Peyer's patch (tissue), 4 donors: ENCODE measurements at places on chromosomes 5 and 9. TPM values are rescaled to one million over a fixed set of nuclear protein-coding genes. Genes with fewer than 3 reads are reported as not detected.

Gene FCN2
- not detected for total RNA-seq

Gene DAB2IP
- total RNA-seq, result 63.3 TPM

Gene SPAAR
- 17.3 TPM for total RNA-seq

Gene PCDHA9
- total RNA-seq, result 0.83 TPM

Gene CAVIN4
- not detected for total RNA-seq

Gene DDX4
- total RNA-seq, result not detected

Gene TMEM215
- total RNA-seq, result not detected

GRCh38 chr5:179404321-179405053 lies 59.2 kb upstream of the ADAMTS2 start:
- H3K27ac ChIP-seq, result no peak overlapping the region
- H3K4me1 ChIP-seq, result no peaks in the 10 kb centered on the region
- no peak for DNase-seq
- H3K36me3 ChIP-seq, result no peaks in the 10 kb centered on the region
- no peaks in the 10 kb centered on the region for H3K27me3 ChIP-seq

DNA sequence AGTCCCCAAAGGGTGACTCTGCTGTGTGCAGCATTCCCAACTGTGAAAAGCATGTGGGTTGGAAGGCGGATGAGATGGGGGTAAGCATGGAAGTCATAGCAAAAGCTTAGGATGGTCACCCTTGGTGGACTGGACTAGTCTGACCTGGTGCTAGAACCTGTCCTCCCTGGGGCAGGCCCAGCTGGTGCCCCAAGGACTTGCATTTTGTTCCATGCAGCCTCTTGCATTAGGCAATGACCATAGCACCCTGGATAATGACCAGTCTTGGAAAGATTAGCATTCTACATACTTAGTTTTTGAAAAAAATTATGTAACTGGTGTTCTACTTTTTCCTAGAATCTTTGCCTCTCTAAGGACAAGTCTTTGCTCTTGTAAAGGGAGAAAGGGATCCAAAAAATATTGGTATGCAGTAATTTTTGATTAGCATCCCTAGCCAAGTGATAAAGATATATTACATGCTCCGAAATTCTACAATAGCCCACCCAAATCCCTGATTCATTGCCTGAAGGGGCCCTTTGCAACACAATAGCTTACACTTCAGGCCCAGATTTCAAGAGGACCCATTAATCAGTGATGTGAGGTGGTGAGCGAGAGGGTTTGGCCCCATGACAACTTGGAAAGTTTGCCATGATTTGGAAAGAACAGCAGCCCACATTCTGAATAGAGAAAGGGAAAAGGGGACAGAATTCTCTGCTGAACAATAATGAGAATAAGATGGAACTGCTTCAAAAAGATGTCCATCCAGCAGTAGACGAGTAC lies 93.3 kb upstream of the CD180 start:
- H3K4me1 ChIP-seq, result no peaks in the 10 kb centered on the region
- H3K27me3 ChIP-seq, result no peaks in the 10 kb centered on the region
- DNase-seq, result no peak
- no peak overlapping the region for H3K4me3 ChIP-seq
- peak overlapping the region; percentile 53 for H3K27ac ChIP-seq

Gene NUDT12
- total RNA-seq, result 24.9 TPM

Gene ANGPTL2
- total RNA-seq, result 14.0 TPM

DNA sequence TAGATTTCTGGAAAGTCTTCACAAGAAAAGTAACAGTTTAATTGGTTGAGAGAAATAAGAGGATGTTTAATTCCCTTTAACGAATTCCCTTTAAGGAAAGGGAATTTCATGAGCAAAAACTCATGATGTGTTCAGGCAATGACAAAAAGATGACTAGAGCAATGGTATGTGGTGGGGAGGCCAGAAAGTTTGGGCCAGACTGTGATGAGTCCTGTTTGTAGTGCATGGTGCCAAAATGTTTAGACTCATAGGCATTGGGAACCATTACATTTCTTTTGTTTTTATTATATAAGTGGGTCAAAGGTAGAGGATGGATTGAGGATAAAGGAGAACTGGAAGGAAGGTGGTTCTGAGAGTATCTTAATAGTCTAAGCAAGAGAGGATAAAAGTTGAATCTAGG lies 10.9 kb downstream of the CNTRL start:
- no peaks in the 10 kb centered on the region for H3K4me1 ChIP-seq
- H3K27ac ChIP-seq, result no peak overlapping the region
- H3K4me3 ChIP-seq, result no peak overlapping the region
- H3K36me3 ChIP-seq, result peaks cover 20% of the 10 kb centered on the region
- no peak for DNase-seq

Gene ZNF300
- 17.3 TPM for total RNA-seq

Gene CCDC187
- total RNA-seq, result 0.35 TPM

GRCh38 chr9:76652894-76653293 lies 111.3 kb upstream of the PCA3 start:
- no peak overlapping the region for H3K27ac ChIP-seq
- no peaks in the 10 kb centered on the region for H3K36me3 ChIP-seq
- no peak overlapping the region for H3K4me3 ChIP-seq
- DNase-seq, result no peak

Gene DHFR
- total RNA-seq, result 27.6 TPM

DNA sequence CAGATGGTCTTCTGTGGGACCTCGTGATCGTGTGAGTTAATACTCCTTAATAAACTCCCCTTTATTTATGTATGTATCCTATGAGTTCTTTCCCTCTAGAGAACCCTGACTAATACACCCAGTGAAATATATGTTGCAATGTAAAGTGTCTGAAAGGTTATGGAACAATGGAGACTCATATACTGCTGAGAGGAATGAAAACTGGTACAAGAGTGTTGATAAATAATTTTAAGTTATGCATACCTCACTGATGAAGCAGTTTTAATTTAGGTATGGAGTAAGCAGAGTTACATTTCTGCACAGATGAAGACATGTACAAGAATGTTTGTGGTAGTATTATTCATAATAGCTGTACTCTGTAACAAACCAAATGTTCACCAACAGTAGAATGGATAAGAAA lies 438.3 kb downstream of the TAF11L14 start:
- H3K36me3 ChIP-seq, result no peaks in the 10 kb centered on the region
- H3K4me1 ChIP-seq, result no peaks in the 10 kb centered on the region
- no peak overlapping the region for H3K4me3 ChIP-seq
- DNase-seq, result no peak
- no peaks in the 10 kb centered on the region for H3K27me3 ChIP-seq
- no peak overlapping the region for H3K27ac ChIP-seq

GRCh38 chr9:73979894-73980264 lies 517.3 kb upstream of the RORB start:
- no peaks in the 10 kb centered on the region for H3K4me1 ChIP-seq
- no peak overlapping the region for H3K27ac ChIP-seq
- H3K27me3 ChIP-seq, result no peaks in the 10 kb centered on the region

Gene CCL28
- total RNA-seq, result 12.4 TPM

Gene MYMK
- not detected for total RNA-seq

DNA sequence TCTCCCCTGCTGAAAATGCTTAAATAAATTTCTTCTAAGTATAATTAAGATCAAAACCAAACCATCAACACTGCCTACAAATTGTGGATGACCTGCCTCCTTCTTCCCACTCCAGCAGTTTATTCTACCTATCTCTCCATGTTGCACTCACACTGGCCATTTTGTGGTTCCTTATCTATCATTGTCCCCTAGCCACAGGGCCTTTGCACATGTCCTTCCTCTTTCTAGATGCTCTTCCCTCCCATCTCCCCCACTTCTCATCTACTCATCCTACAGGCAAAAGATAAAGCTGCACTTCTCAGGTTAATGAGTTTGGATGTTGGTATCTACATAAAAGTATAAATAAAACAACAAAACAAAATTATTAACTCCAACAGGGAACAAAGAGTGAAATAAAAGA lies 70.6 kb upstream of the CCNG1 start:
- no peaks in the 10 kb centered on the region for H3K27me3 ChIP-seq
- H3K4me3 ChIP-seq, result no peak overlapping the region
- no peaks in the 10 kb centered on the region for H3K4me1 ChIP-seq
- DNase-seq, result no peak

DNA sequence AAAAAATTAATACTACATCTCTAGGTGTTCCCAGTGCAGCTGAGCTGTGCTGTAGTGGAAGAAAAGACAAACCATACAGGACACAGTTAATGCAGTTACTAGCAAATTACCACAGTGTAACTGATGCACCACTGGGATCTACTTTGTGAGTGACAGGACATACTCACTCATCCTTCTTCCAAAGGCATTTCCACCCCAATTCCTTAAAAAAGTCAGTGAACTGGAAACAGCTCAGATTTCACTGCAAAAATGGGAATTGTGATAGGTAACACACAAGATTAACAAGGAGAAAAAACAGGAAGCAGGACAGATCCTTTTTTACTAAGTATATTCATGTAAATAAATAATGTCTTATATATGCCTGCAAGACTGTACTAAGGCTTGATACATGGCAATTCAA lies 109.6 kb downstream of the DMAC1 start:
- H3K36me3 ChIP-seq, result no peaks in the 10 kb centered on the region
- no peak for DNase-seq
- no peak overlapping the region for H3K4me3 ChIP-seq
- H3K27me3 ChIP-seq, result no peaks in the 10 kb centered on the region

Gene NDST1
- 82.0 TPM for total RNA-seq

DNA sequence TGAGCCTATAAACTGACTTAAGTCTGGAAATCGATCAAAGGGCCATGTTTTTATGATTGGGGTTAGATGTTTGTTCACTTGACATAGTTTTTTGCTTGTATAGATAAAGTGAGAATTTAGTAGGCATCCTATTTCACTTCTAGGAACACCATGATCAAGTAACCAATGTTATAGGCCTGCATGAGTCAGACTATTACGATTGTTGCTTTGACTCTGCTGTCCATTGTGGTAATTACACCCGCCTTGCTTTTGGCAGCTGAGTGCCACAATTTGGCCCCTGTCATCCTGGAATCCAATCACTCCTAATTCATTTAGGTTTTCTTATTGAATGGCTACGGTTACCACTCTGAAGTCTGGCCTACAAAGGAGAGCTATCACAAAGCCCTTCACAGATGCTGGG lies 67.8 kb upstream of the IL33 start:
- no peaks in the 10 kb centered on the region for H3K4me1 ChIP-seq
- no peaks in the 10 kb centered on the region for H3K27me3 ChIP-seq
- H3K36me3 ChIP-seq, result no peaks in the 10 kb centered on the region
- DNase-seq, result no peak
- no peak overlapping the region for H3K4me3 ChIP-seq

GRCh38 chr9:99030092-99030511 lies 74.8 kb upstream of the TGFBR1 start:
- H3K4me3 ChIP-seq, result no peak overlapping the region
- H3K27me3 ChIP-seq, result no peaks in the 10 kb centered on the region
- H3K27ac ChIP-seq, result no peak overlapping the region
- H3K36me3 ChIP-seq, result no peaks in the 10 kb centered on the region
- H3K4me1 ChIP-seq, result no peaks in the 10 kb centered on the region

Gene GTF2H2
- total RNA-seq, result 33.8 TPM

Gene DOCK8
- 14.4 TPM for total RNA-seq

Gene ARID3C
- total RNA-seq, result 0.53 TPM

- DNase-seq, result no peak
- H3K4me3 ChIP-seq, result peak overlapping the region; percentile 23
- H3K27me3 ChIP-seq, result no peaks in the 10 kb centered on the region
- no peaks in the 10 kb centered on the region for H3K4me1 ChIP-seq
- peak overlapping the region; percentile 90 for H3K27ac ChIP-seq
- H3K36me3 ChIP-seq, result no peaks in the 10 kb centered on the region
These were observed 71.8 kb upstream of the CD180 start for GRCh38 chr5:67268231-67269021.

- H3K27ac ChIP-seq, result no peak overlapping the region
- H3K36me3 ChIP-seq, result no peaks in the 10 kb centered on the region
- no peak for DNase-seq
- H3K4me1 ChIP-seq, result no peaks in the 10 kb centered on the region
- H3K27me3 ChIP-seq, result no peaks in the 10 kb centered on the region
These were observed 30.7 kb downstream of the TERT start for GRCh38 chr5:1264211-1264610.

GRCh38 chr5:15807871-15808270 lies 307.9 kb downstream of the FBXL7 start:
- no peak overlapping the region for H3K4me3 ChIP-seq
- H3K27me3 ChIP-seq, result no peaks in the 10 kb centered on the region
- H3K27ac ChIP-seq, result no peak overlapping the region
- H3K36me3 ChIP-seq, result no peaks in the 10 kb centered on the region

GRCh38 chr9:84669013-84669287 lies 579 bp upstream of the NTRK2 start:
- H3K27ac ChIP-seq, result no peak overlapping the region
- DNase-seq, result no peak

Gene FOXD4L5
- total RNA-seq, result 0.38 TPM

DNA sequence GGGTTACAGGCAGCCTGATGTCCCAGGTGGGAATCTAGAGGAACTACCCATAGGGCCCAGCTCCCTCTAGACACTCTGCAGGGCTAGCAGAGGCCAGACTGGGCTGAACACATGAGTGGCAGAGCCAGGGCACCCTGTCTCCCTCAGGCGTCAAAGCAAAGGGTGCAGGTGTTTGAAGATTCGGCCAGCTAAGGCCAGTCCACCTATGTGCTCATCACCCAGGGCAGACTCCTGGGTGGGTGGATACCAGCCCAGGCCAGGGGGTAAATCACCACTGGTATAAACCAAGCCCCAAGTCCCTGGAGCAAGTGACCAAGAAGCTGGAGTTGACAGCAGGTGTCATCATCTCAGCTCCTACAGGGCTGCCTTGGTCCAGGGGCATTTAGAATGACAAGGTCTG lies 3.4 kb downstream of the CCDC180 start:
- no peak overlapping the region for H3K27ac ChIP-seq
- H3K27me3 ChIP-seq, result no peaks in the 10 kb centered on the region
- no peaks in the 10 kb centered on the region for H3K36me3 ChIP-seq
- DNase-seq, result no peak
- peaks cover 7% of the 10 kb centered on the region for H3K4me1 ChIP-seq

Gene OGN
- total RNA-seq, result 2.6 TPM

- DNase-seq, result no peak
- no peaks in the 10 kb centered on the region for H3K27me3 ChIP-seq
- no peak overlapping the region for H3K4me3 ChIP-seq
- no peaks in the 10 kb centered on the region for H3K36me3 ChIP-seq
These were observed 186.8 kb downstream of the TMEM161B start for GRCh38 chr5:88081877-88082276.

- H3K27ac ChIP-seq, result peak overlapping the region; percentile 64
- H3K27me3 ChIP-seq, result no peaks in the 10 kb centered on the region
- H3K4me1 ChIP-seq, result no peaks in the 10 kb centered on the region
- DNase-seq, result no peak
- H3K4me3 ChIP-seq, result no peak overlapping the region
These were observed 8.8 kb downstream of the DNM1 start for GRCh38 chr9:128211981-128212281.

GRCh38 chr5:131789765-131790164 lies 7.1 kb downstream of the FNIP1 start:
- no peak for DNase-seq
- no peaks in the 10 kb centered on the region for H3K27me3 ChIP-seq
- no peaks in the 10 kb centered on the region for H3K36me3 ChIP-seq
- H3K4me3 ChIP-seq, result no peak overlapping the region
- H3K27ac ChIP-seq, result no peak overlapping the region
- no peaks in the 10 kb centered on the region for H3K4me1 ChIP-seq
